Activated naive CD8-positive, alpha-beta T cell treated with anti-CD3 and anti-CD28 coated beads for 36 hours (primary cell): ENCODE measurements at places on chromosomes 12 and 14. TPM values are rescaled to one million over a fixed set of nuclear protein-coding genes. Genes with fewer than 3 reads are reported as not detected.
A peak's percentile ranks its signal among the peaks of the same experiment; 100 is the strongest.

DNA sequence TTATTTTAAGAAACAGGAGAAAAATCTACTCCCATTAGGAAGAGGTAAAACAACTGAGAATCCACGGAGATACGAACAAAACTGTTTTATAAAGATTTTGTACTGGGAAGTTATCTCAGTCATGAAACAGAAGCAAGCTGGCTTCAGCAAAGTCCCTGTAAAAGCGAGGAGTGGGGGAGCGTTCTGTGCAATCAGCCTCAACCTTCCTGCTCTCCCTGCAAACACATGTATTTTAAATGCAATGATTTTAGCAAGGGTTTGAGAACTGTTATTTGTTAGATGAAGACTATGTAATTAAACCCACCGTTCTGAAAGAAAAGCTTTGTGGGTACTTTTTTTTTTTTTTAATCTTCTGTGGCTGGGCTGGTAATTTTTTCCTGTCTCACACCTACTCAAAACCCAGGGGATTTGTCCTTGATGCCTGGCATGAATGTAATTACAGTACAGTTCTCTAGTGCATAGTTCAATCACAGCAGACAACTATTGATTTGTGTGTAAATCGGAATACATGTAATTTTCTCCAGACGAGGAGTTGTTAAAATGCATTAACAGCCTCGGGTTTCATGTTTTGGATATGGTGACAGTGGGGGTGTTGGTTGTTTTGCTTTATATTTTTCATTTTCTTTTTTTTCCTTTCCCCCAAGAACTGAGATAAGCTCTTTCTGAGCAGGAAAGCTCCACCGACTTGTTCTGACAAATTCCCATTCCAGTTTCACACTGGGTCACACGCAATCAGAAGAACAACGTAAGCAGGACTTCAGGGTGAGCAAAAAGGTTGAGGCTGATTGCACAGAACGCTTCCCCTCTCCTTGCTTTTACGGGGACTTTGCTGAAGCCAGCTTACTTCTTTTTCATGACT, 153.6 kb downstream of the PHLDA1 start:
- DNase-seq = no peak
- H3K4me3 ChIP-seq = no peak overlapping the region
- no peaks in the 10 kb centered on the region for H3K36me3 ChIP-seq
- peaks cover 26% of the 10 kb centered on the region for H3K4me1 ChIP-seq

Gene RIN3
- 59.2 TPM for total RNA-seq

Gene PRB2
- total RNA-seq = not detected

- H3K27ac ChIP-seq = no peak overlapping the region
- DNase-seq = no peak
- H3K27me3 ChIP-seq = no peaks in the 10 kb centered on the region
- peaks cover 3% of the 10 kb centered on the region for H3K4me1 ChIP-seq
- H3K36me3 ChIP-seq = peaks cover 10% of the 10 kb centered on the region
These were observed 25.0 kb upstream of the SRP54 start for GRCh38 chr14:34957771-34958286.

DNA sequence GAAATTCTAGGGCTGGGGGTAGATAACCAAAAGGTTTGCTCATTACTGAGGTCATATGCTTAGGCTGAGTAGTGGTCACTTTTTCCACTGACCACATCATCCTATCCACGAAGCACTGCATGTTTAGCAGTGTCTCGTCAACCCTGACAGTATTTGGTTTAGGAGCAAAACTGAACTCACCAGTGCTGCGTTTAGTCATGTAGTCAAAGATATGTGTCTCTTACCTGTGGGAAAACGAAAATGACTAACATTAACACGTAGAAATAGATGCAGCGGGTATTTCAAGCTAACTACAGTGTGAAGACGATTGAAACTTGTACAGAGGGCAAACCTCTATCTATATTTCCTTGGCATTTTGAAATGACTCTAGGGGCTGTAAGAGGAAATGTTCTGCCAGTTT, 34.6 kb downstream of the MTHFD1 start:
- no peaks in the 10 kb centered on the region for H3K27me3 ChIP-seq
- H3K4me1 ChIP-seq = peaks cover 4% of the 10 kb centered on the region
- peaks cover 44% of the 10 kb centered on the region for H3K36me3 ChIP-seq
- H3K27ac ChIP-seq = no peak overlapping the region
- DNase-seq = no peak

GRCh38 chr14:64089920-64090319, 204.3 kb downstream of the ESR2 start:
- no peaks in the 10 kb centered on the region for H3K4me1 ChIP-seq
- no peak overlapping the region for H3K27ac ChIP-seq
- no peak overlapping the region for H3K4me3 ChIP-seq
- H3K27me3 ChIP-seq = no peaks in the 10 kb centered on the region
- peaks cover 2% of the 10 kb centered on the region for H3K36me3 ChIP-seq
- DNase-seq = no peak

DNA sequence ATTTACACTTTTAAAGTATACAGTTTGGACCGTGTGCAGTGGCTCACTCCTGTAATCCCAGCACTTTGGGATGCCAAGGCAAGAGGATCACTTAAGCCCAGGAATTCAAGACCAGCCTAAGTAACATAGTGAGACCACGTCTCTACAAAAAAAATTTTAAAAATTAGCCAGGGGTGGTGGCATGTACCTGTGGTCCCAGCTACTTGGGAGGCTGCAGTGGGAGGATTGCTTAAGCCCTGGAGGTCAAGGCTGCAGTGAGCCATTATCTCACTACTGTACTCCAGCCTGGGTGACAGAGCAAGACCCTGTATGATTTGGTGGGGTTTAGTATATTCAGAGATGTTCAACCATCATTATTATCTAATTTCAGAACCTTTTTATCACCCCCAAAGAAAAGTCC, 4.7 kb downstream of the EIF4B start:
- DNase-seq = no peak
- peak overlapping the region; percentile 99 for H3K4me3 ChIP-seq

Gene KRT6C
- not detected for total RNA-seq

GRCh38 chr12:49543221-49543913, 4.5 kb downstream of the KCNH3 start:
- peak overlapping the region; percentile 8 for H3K4me3 ChIP-seq
- peaks cover 24% of the 10 kb centered on the region for H3K4me1 ChIP-seq
- DNase-seq = no peak
- peak overlapping the region; percentile 43 for H3K27ac ChIP-seq
- H3K36me3 ChIP-seq = no peaks in the 10 kb centered on the region
